Activated CD8-positive, alpha-beta memory T cell treated with anti-CD3 and anti-CD28 coated beads, Interleukin-2, amount 50 U/mL, for 4 hours (primary cell): ENCODE measurements at places on chromosomes 1 and 21.

DNA sequence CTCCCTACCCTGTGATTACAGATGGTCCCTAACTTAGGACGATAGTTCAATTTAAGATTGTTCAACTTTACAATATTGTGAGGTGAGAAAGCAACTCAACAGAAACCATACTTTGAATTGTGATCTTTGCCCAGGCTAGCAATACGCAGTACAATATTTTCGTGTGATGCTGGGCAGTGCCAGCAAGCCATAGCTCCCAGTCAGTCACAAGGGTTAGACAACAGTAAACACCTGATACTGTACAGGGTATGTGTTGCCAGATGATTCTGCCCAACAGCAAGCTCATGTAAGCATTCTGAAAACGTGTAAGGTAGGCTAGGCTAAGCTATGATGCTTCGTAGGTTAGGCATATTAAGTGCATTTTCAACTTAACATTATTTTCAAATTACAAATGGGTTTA is 11.9 kb downstream of the GPBP1L1 start:
- DNase-seq: no peak

DNA sequence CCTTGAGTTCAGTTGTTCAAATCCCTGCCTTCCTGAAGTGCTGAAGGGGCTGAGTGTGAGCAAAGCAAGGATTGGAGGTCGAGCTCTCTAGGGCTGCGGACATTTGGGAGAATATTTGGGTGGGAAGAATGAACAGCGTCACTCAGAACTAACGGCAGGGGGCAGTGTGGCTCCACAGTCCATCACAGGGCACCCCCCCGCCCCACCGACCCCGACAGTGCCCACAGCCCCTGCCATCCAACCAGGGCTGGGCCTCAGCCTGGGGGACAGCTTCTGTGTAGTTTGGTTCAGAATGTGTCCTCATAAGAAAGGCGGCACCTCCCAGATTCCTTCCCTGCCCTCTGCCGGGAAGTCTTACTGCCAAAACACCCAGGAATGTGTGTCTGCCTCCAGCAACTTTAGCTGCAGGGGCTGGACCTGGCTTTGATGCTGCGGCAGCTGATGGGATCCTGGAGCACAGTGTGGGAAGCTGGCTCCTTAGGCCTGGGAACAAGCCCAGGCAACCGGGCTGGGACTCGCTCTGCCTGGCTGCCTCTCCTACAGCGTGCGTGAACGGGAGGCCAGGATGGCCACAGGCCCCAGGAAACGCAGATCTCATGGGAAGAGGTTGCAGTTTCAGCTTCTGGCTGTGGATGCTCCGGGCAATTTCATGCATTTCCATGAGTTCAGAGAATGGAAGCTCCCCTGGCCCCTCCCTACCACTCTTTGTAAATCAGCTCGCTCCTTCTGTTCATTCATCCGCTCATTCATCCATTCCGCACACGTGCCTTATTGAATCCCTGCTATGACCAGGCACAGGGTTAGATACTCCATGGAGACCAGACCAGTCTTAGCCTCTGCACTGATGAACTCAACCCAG is 104.9 kb upstream of the TMPRSS2 start:
- no peak for DNase-seq

DNA sequence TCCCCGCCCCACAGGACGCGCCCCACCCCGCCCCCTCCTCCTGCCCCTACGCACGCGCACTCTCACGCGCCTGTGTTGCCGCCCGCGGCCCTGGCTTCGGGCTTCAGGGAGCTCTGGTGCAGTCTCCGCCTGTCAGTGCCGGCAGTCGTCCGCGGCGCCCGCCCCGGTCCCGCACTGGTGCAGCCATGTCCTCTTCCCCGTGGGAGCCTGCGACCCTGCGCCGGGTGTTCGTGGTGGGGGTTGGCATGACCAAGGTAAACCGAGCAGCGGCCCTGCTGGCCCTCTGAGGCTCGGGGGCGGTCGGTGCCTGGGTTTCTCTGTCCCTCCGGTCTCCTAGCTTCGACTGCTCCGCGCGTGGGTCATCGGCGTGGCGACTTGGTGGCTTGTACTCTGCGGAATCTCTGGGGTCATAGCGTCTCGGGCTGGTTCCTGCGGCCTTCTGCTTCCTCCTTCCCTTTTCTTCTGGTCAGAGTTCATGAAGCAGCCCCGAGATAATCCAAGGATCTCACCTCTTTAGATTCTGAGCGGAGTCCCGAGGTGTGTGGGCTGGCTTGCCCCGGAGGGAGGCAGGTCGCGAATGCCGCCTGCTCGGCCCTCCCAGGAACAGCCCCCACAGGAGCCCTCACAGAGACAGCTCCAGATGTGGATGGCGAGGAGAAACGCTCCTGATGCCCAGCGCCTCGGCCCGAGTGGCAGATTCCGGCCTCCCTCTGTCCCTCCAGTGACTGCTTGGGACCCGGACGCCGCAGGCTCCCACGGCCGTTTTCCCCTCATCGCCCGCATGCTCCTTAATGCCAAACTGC is at the start of gene SCP2:
SCP2 (plus strand) TSS at position 65 of the 803 bp plus-strand sequence; CDS start at position 186, 121 bp downstream.
- peak; percentile 81 for DNase-seq

- DNase-seq: no peak
These were observed 27.8 kb upstream of the LRRC38 start for GRCh38 chr1:13541435-13542215.

DNA sequence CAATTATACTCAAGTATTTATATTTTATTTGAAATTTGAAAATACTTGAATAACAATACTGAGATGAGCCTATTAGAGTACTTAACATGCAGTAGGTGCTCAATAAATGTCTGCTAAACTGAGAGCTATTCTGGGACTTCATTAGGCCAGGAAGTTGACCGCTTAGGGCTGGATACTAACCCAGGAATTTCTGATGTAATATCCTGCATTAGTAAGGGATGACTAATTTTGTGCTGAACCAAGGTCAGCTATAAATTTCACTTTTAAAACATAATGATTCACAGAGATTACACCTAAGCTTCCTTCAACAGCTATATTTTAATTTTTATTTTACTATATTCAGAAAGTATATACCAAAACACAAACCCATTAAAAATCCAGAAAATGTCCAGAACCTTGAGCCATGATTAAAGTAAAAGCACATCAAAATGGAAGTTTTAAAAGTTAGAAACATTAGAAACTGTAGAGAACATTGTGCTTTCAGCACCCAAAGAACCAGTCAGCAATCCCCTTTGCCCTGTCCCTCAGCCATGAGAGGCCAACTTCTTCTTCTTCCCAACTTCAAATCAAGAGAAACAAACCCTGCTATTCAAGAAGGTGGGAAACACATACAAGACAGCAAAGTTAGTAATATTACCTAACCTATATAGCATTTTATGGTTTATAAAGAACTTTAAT is 35.4 kb downstream of the WNT2B start:
- no peak for DNase-seq
